Gastroesophageal sphincter (tissue), 4 donors: ENCODE measurements at places on chromosomes 4 and X. TPM values are rescaled to one million over a fixed set of nuclear protein-coding genes. Genes with fewer than 3 reads are reported as not detected.

GRCh38 chr4:144202081-144202480 is 61.6 kb upstream of the GYPA start:
- ATAC-seq, result no peak

DNA sequence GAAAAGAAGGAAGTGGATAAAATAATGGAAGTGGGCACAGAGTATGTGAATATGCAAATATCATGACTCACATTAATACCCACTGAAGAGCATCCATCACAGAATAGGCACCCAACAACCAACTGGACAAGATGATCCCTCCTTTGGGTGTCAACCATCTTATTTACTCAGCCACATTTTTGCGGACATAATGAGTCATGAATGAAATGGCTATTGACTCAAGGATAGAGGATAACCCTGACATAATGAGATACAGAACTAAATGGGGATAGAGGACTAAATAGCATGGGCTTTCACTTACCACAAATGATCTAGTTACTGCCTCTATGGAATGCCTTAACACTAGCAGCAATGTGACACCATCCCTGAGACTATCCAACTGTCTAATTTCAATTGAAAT is 224.7 kb downstream of the ANTXR2 start:
- ATAC-seq, result no peak

The CT45A2 gene
- not detected for total RNA-seq

DNA sequence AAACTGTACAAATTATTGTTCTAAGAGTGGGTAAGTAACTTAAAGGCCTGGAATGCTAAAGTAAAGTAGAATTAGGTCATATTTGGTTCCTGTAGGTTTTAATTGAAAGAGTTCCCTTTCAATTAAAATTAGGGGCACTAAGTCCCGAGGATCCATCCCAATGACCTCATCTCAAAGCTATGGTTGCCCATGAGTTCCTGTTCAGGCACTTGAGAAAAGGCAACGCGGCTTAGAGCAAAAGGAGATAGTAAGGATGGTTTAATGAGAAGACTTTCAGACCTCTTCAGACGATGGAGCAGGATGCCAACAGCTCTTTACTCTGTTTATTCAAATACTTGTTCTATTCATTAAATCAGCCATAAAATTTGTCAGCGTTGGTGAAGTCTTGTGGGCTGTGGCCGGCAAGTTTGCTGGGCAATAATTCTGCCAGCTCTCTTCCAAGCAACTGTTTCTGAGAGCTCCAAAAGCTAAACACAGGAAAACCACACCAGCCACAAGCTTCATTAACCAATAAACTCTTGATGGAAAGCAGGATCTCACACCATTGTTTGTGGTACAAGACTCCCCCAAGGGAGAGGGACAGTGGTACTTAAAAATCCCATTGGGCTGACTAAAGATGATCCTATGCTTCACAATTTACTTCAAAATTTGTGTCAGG is 167.4 kb downstream of the COL4A6 start:
- no peak for ATAC-seq

GRCh38 chr4:45078201-45078600 is 351.8 kb upstream of the GNPDA2 start:
- ATAC-seq, result no peak
